ENCODE measurements at places on chromosomes 1 and 21. TPM values are rescaled to one million over a fixed set of nuclear protein-coding genes. Genes with fewer than 3 reads are reported as not detected.

Gene CAMK1G
- polyA plus RNA-seq = not detected

Gene DIRAS3
- 10.9 TPM for polyA plus RNA-seq

Gene C1orf74
- 1.1 TPM for polyA plus RNA-seq

Gene OR2L3
- polyA plus RNA-seq = not detected

Gene MIS18A
- 2.7 TPM for polyA plus RNA-seq

Gene LENEP
- polyA plus RNA-seq = not detected

Gene PTPN22
- polyA plus RNA-seq = 0.21 TPM

Gene RUNX1
- 0.61 TPM for polyA plus RNA-seq

Gene CRYAA
- polyA plus RNA-seq = not detected

Gene GNG4
- polyA plus RNA-seq = not detected

Gene CD52
- 9.9 TPM for polyA plus RNA-seq

Gene XCL2
- not detected for polyA plus RNA-seq

Gene MIXL1
- polyA plus RNA-seq = not detected

Gene RAB29
- 13.1 TPM for polyA plus RNA-seq

Gene MAP1LC3C
- polyA plus RNA-seq = 0.82 TPM

Gene TMEM82
- polyA plus RNA-seq = not detected

Gene VASH2
- polyA plus RNA-seq = 0.51 TPM

Gene ALPL
- polyA plus RNA-seq = 17.8 TPM

Gene SPRR2B
- polyA plus RNA-seq = not detected

Gene PDZK1IP1
- polyA plus RNA-seq = not detected

Gene MYOM3
- 76.7 TPM for polyA plus RNA-seq

Gene HJV
- 0.62 TPM for polyA plus RNA-seq

Gene HTR6
- polyA plus RNA-seq = not detected

Gene PGBD2
- polyA plus RNA-seq = 2.1 TPM

Gene FCAMR
- not detected for polyA plus RNA-seq

Gene RGS7
- polyA plus RNA-seq = not detected

Gene LRRIQ3
- 0.32 TPM for polyA plus RNA-seq

Gene CCDC17
- 2.0 TPM for polyA plus RNA-seq

Gene HAX1
- polyA plus RNA-seq = 308 TPM

Gene MMP23B
- polyA plus RNA-seq = 10.4 TPM

Gene SPATA17
- polyA plus RNA-seq = 0.53 TPM

Gene PRDX1
- polyA plus RNA-seq = 440 TPM

Gene FCRL5
- not detected for polyA plus RNA-seq

Gene TMCC2
- 1.4 TPM for polyA plus RNA-seq

Gene RUNX3
- 0.38 TPM for polyA plus RNA-seq

Gene SPAG17
- polyA plus RNA-seq = not detected

Gene EPHA2
- 14.0 TPM for polyA plus RNA-seq

Gene TRIM17
- polyA plus RNA-seq = 0.08 TPM

Gene SLAMF9
- polyA plus RNA-seq = not detected

Gene BCL10
- 5.9 TPM for polyA plus RNA-seq

Gene RGSL1
- not detected for polyA plus RNA-seq

Gene RBM11
- polyA plus RNA-seq = not detected

Gene SPATA46
- polyA plus RNA-seq = not detected

Gene ZNF593OS
- polyA plus RNA-seq = not detected

Gene CD48
- 2.4 TPM for polyA plus RNA-seq

Gene RIPPLY3
- not detected for polyA plus RNA-seq

Gene IFNAR1
- polyA plus RNA-seq = 35.9 TPM

Gene ROR1
- 9.6 TPM for polyA plus RNA-seq
